ENCODE measurements at places on chromosomes 1 and 21.

DNA sequence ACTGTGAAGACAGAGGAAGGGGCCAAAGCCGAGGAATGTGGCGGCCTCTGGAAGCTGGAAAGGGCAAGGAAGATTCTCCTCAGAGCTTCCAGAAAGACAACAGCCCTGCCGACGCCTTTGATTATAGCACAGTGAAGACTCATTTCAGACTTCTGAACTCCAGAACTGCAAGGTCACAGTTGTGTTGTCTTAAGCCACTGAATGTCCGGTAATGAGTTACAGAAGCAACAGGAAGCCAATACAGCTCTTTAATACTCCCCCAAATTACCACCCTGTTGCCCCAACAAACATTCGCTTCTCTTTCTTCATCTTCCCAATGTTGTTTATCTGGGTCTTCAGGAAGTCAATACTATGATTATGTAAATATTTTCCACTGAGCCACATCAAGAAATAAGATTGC, 44.0 kb downstream of the ETS2 start:
- no peak for DNase-seq

DNA sequence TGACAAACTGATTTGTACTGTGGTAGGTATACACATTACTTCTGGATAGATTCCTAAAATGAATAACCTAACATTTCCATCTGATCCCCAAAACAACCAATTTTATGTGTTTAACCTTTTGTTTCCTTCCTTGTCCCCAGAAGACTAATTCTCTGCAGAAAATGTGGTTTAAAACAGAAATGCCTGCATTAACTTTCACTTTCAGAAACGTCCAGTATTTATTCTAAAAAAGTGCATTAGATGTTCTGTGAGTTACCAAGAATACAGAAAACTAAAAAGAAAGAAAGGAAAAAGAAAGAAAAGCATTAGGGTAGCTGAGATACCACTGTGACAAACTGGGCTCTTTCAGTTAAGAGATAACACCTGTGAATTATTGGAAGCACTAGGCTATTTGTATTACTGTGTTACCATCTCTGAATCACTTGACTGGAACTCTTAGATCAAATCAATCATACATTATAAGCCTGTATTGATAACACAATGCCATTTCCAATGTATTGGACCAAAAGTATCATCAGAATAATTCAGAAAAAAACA, 177.7 kb downstream of the NCAM2 start:
- DNase-seq, result no peak

DNA sequence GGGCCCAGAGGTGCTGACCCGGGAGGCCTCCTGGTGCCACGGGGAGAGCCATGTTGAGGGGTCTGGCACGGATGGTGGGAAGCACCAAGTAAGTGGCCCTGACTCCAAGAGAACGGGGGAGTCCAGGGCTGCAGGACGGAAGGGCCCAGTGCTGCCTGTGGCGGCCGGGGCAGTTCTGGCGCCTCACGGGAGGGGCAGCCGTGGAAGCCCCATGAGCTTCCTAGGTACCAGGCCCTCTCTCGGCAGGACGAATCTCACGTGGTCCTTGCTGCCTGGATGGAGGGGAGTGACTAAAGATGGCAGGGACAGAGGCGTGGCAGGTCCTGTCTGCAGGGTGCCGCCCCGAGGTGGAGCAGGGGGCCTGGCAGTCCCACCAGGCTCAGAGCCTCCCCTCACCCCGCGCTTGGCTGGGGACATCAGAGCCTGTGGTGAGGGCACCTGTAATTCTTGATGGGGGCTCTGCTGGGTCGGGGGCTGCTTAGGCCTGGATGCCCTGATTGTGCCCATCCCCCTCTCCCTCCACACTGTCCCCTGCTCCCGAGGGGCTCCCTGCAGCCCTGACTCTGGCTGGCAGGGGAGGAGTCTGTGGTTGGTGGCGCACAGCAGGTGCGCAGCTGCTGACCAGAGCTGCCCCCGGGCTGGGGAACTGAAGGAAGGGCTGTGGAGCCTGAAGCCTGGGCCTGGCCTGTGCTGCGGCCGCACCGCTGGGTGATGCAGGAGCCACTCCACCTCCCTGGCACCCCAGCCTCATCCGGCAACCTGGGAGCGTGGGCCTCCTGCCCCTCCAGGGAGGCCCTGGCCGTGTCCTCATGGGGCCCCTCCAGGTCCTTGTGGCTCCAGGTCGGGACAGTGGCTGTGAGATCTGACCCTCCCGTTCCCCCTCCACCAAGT, 31.4 kb downstream of the POFUT2 start:
- DNase-seq, result no peak

DNA sequence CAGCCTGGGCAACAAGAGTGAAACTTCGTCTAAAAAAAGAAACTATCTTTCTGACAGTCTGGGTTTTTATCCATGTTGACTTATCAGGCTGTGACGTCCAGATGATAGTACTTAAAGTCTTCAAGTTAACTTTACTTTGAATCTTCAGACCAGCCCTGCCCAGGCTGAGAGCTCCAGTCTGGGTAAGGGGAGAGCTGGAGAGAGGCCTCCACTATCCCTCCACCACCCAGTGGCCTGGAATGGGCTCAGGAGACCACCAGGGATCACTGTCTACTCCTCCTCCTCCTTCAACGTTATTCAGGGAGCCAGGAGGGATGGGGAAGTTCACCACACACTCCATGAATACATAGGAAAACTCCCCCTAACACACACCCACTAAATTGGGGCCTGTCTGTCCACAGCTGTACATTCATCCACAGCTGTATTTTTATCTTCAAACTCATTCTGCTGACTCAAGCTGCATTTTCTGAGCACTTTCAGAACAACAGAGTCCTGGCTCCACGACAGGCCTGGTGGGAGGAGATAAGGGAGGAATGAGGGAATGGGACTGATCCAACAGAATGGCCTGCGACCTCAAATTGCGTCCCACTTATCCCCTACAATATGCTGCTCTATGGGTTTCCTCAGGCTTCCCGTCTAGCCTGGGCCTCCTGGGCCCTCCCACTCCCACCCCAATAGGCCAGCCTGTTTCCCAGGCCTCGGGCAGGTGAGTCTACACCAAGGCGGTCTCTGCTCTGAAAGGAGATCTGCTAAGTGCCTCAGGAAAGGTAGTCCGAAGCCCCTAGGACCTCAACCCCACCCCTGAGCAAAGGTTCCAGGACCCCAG, 1.8 kb downstream of the SLC45A3 start:
- no peak for DNase-seq

- DNase-seq, result no peak
These were observed 38.6 kb downstream of the GPR3 start for GRCh38 chr1:27430903-27431600.
